ENCODE measurements at places on chromosomes 2 and 18.

DNA sequence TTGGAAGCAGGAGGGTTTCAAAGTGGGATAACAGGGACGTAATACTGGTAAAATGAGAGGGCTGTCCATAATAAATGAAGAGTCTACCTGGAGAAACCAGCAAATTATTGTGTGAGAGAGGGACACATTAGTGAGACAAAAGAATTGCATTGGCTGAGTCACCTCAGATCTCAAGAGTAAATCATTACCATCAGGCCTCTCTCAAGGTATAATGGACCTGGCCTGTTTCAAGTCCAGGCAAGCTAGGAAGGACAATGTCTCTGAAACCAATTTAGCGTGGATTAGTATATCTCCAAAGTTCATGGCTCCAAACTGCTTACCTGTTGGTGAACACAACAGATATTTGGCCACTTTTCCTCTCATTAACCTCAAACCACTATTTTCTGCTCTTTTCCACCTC lies 471.4 kb downstream of the CMPK2 start:
- DNase-seq: peak; percentile 72

GRCh38 chr2:219230059-219230540 lies 494 bp downstream of the ANKZF1 start:
- DNase-seq: no peak

- peak; percentile 0 for DNase-seq
Measured at GRCh38 chr2:19369341-19369955, 11.0 kb upstream of the OSR1 start.

DNA sequence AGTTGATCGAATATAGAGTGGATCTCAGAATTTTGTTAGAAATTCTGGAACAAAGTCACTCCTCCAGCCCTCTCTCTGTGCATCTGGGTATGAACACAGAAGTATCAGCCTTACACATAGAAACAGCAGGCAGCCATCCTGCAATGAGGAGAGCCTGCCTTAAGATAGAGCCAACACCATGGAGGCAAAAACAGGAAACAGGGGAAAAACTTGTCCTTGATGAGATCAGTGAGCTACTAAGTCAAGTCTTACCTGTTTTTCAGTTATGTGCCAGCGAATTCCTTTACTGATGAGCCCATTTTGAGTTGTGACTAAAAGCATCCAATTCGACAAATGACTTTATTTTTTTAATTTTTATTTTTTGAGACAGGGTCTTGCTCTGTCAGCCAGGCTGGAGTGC lies 26.6 kb upstream of the MREG start:
- DNase-seq: no peak

- no peak for DNase-seq
Measured at GRCh38 chr2:202165945-202166344, 72.5 kb downstream of the SUMO1 start.

GRCh38 chr18:63831080-63831788 lies 56.0 kb downstream of the SERPINB7 start:
- DNase-seq: no peak

- no peak for DNase-seq
Measured at GRCh38 chr2:64541547-64541946, 17.4 kb downstream of the AFTPH start.

- no peak for DNase-seq
Measured at GRCh38 chr2:102058293-102058833, 66.6 kb downstream of the IL1R2 start.

DNA sequence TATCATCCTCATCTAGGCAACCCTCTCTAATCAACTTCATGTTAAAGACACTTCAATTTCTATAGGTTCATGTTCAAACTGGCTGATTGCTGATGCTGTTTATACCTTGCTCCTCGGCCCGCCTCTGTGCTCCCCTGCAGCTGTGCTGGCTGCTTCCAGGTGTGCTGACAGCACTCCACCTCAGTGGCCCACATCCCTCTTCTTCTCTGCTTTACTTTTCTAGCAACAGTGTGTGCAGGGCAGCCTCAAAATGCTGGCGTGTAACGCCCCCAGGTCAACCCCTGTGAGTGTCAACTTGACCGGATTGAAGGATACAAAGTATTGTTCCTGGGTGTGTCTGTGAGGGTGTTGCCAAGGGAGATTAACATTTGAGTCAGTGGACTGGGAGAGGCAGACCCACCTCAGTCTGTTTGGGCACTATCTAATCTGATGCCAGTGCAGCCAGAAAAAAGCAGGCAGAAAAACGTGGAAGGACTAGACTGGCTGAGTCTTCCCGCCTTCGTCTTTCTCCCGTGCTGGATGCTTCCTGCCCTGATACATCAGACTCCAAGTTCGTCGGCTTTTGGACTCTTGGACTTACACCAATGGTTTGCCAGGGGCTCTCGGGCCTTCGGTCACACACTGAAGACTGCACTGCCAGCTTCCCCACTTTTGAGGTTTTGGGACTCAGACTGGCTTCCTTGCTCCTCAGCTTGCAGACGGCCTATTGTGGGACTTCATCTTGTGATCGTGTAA lies 94.7 kb downstream of the COL6A3 start:
- no peak for DNase-seq

- DNase-seq: no peak
Measured at GRCh38 chr2:107380912-107381311, 445.8 kb upstream of the RGPD4 start.

DNA sequence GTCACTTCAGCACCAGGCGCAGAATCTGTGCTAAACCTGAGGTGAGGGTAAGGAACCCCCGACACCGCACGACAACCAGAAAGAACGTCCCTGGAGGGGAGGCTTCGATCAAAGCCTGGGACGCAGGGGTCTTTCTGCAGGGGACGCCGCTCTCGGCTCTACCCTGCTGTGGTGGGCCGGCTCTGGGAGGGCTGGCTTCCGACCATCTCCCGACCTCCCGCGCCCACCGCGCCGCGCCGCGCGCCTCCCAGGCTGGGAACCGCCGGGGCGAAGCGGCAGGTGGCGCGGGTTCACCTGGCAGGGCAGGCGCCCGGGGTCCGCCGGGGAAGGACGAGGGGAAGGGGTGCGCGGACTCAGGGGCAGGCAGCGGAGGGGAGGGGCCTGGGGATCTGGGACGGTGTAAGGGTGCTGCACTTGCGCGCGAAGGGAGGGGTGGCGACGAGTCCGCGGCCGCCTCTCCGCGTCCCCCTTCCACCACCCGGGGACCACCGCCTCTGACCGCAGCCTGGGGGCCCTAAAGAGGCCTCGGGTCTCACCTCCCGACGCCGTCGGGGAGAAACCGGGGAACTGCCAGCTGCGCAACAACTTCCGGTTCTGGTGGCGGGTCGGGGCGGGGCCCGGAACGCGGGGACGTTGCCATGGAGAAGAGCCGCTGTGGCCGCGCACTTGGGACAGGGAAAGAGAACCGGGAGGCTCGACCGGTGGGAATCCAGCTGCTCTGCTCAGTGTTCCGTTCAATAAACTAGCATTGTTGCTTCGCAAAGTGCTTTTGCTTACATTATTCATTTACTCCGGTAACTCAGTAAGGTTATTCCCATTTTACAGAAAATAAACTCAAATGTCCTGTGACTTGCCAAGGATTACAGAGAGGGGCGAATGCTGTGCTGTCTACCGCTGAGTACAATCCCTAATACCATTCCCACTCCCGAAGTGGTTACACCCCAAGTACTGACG lies at the start of gene ZNF396:
TSS of gene ZNF396 (minus strand) at position 596 of the 954 bp plus-strand sequence. CDS start 3,045 bp downstream, outside the sequence.
- DNase-seq: peak; percentile 76

DNA sequence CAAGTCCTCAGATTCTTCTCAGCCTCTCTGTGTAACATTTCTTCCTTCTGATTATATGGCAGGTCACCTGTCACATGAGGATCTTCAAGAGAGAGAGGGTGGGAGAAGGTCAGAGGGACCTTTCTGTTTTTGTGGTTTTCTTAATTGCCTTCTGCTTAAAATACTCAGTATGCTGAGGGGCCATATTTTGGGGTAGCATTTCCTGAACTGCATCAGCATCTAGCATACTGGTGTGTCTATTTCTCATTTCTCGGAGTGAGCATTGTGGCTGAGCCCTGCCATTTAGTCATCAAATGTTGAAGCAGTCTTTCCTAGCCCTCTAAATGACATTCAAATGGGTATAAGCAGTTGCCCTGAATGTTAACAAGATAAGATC lies 162.7 kb downstream of the MYO3B start:
- DNase-seq: no peak

DNA sequence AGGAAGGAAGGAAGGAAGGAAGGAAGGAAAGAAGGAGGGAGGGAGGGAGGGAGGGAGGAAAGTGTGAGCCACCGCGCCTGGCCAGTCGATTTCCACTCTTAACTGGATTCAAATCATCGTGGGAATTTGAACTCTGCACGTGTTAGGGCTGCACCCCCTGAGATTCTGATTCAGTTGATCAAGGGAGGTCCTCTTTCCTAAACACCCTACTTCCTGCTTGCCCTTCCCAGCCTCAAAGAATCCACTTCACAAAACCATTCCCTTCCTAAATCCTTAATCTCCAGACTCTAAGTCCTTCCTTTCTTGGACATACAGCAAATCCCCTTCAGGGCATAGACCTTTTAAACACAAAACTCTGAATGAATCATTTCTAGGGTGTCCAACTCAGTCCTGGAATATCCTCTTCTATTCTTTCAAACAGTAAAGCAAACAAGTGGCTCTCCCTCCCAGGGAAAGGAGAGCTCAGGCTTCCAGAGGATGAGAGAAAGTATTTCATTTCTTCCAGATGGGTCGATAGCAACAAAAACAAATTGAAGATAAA lies 68.2 kb upstream of the MBOAT2 start:
- no peak for DNase-seq

GRCh38 chr2:97926946-97927345 lies 68.8 kb downstream of the TMEM131 start:
- DNase-seq: no peak

DNA sequence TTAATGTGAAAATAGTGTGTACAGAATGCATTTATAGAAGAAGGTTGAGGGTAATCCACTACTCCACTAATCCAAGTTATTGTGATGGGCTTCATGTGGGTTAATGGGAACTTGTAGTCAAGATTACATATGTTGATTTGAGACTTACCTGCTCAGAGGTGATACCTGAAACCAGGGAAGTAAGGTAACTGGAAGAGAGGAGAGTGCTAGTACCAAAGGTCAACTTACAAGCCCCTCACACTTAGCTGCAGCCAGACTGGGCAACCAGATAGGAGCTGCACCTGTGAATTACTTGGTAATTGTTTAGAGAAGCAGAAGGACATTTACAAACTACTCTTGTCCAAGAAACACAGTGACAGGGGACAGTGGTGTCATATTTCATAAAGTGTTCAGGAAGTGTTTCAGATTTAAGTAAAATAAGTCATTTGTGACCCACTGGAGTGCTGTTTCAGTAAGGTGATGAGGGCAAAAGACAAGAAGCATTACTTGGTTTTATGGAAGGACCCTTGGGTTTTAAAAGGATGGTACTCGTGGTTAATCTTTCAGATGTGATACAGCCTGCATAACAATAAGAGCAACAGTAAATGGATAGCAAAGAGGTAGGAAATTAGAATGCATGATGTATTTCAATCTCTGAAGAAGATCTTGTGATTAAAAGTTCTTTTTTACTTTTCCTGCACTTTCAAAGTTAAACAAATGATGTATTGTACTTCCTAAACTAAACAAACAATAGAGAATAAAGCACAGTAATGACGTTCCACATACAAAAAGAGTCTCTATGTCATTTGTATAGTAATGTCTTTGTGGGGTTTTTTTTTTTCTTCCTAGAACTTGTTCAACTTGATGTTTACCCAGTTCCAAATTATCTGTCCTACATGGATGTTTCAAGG lies 189.3 kb downstream of the PHLPP1 start:
- no peak for DNase-seq

DNA sequence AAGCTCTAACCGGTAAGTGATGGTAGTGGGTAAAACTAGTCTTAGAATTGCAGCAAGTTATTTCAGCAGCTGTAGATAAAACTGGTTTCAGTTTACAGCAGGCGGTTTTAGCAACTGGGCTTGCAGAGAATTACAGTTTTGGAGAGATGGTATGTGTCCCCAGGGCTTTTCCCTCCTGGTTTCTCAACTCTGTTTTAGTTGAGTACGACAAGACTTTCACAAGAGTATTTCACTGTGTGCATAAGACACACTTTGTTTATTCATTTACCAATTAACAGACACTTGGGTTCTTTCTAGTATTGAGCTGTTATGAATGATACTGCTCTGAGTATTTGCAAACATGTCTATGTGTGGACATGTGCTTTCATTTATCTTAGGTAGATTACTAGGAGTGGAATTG lies 65.6 kb upstream of the RFX8 start:
- no peak for DNase-seq

GRCh38 chr2:46164529-46165301 lies 132.5 kb upstream of the EPAS1 start:
- no peak for DNase-seq

GRCh38 chr2:113192459-113193100 lies 18.8 kb downstream of the PSD4 start:
- no peak for DNase-seq

DNA sequence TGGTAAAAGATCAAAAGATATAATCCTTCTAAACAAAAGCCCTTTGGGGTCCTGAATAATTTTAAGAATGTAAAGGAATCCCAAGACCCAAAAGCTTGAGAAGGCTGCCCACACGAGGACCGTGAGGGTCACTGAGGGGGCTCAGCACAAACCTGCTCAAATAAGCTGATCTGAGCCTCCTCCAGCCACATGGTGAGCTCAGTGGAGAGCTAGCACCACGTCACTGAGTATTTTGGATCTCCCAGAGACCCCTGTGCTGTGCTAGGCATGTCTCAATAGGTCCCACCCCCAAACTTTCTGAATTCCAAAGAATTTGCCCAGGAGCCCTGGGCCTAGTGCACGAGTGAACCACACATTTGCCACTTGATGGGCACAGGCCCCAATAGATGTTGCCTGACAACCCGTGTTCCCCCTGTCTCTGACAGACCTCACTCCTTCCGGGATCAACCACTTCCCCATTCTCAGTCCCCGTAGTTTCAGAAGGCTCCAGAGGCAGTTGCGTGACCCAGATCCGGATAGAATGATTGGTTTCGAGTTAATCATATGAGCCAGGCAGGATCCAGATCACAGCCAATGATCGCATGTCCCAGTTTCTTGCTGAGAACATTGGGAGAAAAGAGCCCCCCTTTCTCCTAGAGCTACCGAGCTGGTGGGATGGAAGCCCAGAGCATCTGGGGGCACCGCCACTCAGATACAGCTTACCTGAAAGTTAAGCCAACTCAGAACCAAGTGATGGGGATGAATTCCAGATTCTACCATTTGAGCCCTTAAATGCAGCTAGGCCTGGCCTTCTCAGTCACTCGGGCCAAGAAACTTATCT lies 203.8 kb downstream of the TNS1 start:
- DNase-seq: no peak

DNA sequence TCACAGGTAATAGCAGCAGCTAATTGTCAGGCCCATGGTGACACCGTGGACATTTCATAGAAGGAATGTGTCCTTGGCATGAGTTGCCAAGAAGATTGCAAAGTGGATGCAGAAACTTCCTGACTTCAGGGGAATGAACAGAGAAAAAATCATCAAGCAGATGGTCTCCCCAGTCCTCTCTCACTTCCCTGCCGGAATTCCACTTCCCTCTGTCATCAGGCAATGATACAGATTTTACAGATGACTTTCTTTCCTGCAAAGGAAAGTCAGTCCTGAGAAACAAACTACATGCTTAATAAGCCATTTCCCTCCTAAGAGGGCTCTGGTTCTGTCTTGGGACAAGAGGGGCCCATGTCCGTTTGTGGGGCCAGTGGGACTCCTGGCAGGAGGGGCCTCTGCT lies 45.7 kb downstream of the KCNF1 start:
- no peak for DNase-seq

Measured in NCI-H1105 treated with DMSO at 0.1 percent for 48 hours (cell line).